ENCODE measurements at places on chromosomes 5 and 9.

GRCh38 chr9:111400564-111400898 is 70.5 kb upstream of the OR2K2 start:
- DNase-seq, result no peak

- no peak for DNase-seq
These were observed 247.1 kb downstream of the SLCO4C1 start for GRCh38 chr5:102048940-102049339.

- DNase-seq, result no peak
These were observed 823.3 kb upstream of the NUDT12 start for GRCh38 chr5:104385906-104386305.

DNA sequence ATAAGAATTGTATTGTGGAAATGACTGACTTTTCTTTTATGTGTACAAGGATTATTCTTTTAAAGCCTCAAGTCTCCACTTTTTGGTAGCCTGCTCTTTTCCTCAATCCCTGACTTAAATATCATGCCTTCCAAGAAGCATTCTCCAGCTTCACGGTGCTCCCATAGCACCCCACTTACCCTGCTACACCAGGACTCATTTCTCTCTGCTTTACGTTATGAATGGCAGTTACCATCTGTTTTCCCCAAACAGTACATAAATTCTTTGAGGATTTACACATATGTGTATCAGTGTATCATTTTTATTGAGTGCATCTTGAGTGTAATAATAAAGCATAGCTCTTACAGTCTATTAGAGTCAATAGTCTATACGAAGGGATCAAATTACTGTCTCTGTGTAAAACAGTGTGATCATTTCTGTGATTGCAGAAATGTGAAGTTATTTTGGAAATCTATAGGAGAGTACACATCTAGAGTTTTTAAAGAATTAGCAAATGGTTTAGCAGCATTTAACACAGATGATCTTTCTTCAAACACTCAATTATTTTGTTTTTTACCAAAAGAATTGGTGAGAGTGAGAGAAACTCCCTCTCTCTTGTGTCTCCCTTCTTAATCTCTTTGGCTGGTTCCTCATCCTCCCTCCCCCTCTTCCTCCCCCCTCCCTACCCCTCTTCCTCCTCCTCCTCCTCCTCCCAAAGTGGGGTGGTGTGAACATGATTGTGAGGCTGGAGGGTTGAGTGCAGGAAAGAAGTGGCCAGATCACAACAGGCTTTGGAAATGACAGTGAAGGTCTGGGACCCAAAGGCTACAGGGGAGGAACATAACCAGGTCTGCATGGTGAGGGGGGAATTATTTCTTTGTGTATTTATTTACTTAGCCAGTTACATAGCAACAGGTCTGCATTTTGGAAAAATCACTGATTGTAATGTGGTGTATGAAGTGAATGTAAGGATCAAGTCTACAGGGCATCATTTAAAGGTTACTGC is 27.6 kb upstream of the ECM2 start:
- DNase-seq, result no peak

GRCh38 chr5:41876678-41877077 is 6.5 kb upstream of the OXCT1 start:
- DNase-seq, result no peak

GRCh38 chr5:32355686-32356085 is 42.9 kb upstream of the MTMR12 start:
- DNase-seq, result no peak

GRCh38 chr5:178327931-178328711 is 95.5 kb upstream of the PHYKPL start:
- no peak for DNase-seq

DNA sequence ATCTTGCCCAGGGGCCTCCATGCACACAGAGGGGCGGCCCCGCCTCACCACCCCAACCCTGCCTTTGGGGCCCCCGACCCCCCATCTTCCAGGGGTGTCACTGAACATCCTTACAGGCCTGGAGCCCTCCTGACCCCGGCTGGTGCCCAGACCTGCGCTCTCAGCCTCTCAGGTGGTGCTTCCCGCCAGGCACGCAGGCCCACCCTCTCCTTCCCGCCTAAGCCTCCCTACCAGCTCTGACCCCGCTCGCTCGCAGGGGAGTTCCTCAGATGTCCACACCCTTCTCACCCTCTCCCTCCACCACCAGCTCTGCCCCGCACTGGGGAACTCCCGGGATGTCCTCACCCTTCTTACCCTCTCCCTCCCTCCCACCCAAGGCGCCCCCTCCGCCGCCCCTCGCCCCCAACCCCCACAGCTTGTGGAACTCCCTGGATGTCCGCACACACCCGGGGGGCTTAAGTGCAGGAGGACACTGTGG is 12.3 kb upstream of the QRFP start:
- no peak for DNase-seq

GRCh38 chr5:132083071-132083678 is 9.6 kb downstream of the CSF2 start:
- DNase-seq, result no peak

DNA sequence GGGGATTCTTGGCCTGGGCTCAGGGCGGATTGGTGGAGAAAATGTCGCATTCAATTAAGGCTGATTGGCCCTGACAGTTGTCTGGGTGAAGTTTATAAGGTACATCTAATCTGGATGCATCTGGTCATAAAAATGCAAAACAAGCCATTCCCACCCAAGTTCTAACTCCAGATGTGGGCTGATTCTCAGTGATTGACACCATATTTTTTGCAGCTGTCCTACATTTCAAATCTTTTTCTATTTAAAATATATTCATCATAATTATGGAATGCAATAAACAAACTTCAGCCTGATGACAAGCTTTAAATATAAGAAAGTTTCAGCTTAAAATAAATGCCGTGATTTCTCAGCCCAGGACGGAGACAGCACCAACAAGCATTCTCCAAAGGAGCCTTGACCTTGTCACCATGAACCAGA is 146.4 kb upstream of the SMIM23 start:
- no peak for DNase-seq

- no peak for DNase-seq
These were observed 74.1 kb downstream of the CSF2 start for GRCh38 chr5:132147663-132148062.

GRCh38 chr9:135715056-135715595 is 13.1 kb downstream of the KCNT1 start:
- DNase-seq, result no peak

GRCh38 chr5:153276151-153276550 is 214.3 kb upstream of the GRIA1 start:
- DNase-seq, result no peak

DNA sequence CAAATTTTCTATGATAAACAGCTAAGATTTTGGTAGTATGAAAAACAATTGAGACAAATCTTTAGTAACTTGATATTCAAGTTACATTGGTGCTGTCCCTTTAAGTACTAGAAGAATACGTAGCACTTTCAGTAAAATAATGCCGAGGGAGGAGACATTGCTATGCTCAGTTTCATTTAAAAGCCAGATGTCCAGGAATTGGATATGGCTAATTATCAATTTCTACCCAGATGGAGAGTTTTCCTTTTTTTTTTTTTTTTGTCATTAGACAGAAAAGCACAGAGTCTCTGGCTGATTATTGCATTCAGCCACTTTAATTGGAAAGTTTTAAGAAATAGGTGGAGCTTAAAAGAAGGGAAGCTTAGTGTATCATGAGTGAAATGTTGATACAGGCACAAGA is 40.4 kb upstream of the APC start:
- DNase-seq, result no peak

DNA sequence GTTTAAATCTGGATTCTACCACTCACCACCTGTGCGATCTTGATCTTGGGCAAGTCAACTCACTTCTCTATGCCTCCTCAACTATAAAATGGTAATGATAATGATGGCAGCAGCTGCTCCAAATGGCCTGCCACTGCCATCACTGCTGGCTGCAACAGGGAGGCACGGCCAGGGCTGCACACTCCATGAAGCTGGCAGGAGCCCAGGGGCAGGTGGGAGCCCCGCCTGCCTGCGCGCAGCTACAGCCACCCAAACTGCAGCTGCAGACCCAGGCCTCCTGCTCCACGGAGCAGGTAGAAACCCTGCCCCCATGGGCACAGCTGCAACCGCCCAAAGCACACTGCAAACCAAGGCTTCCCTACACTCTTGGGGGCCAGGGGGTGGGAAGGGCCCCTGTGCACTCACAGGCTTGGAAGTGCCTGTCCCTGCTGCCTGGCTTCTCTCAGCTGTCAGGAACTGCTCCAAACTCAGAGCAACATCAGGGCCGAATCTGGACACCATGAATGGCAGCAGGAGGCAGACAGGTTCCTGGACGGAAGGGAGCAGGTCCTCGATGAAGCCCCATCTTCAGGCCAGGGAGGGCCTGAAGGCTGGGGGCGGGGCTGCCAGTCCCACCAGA is 57.6 kb downstream of the PRELID2 start:
- DNase-seq, result no peak

DNA sequence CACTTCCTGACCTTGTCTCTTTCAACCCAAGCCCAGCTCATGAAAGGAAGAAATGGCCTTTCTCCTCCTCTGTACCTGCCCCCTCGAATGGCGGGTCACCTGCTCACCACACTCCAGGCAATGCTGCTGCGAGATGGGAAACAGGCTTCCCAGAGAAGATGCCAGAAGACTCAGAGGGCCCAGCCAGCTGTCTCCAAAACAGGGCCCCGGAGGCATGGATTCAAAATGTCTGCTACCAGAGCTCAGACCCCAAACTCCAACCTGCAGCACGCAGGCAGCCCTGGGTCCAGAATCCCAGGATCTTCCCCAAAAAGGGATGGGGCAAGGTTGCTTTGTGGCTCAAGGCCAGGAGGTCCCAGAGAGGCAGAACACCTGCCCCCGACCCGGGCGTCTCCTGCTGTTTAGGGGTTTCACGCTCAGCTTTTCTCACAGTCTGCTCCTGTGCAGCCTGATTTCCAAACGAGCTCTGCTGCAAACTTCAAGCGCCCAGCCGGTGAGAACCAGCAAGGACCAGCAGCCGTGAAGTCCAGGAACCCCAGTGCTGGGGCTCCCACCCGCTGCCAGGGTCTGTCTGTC is 42.5 kb downstream of the VAV2 start:
- DNase-seq, result no peak

- DNase-seq, result no peak
These were observed 45.9 kb upstream of the TRMT10B start for GRCh38 chr9:37707748-37708147.

- DNase-seq, result no peak
These were observed 177.3 kb upstream of the DMAC1 start for GRCh38 chr9:7976856-7977255.

- DNase-seq, result no peak
These were observed 125.1 kb downstream of the KCNIP1 start for GRCh38 chr5:170628691-170629565.

DNA sequence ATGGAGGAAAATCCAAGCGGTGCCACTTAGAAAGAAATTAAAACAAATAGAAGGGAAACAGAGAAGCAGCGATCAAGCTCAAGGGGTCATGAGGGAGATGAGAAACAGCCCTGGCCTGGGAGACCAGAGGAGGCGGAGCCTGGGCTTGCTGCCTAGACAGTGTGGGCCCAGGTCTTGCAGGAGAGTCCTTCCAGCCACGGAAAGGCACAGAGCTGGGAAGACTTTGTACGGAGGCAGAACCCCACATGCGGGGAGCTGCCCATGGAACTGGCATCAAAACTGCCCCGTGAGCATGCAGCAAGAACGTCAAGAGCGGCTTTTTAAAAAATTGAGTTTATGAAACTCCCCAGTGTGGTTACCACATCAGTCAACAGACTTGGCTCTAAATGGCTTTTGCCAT is 119.4 kb downstream of the IRX1 start:
- DNase-seq, result no peak

DNA sequence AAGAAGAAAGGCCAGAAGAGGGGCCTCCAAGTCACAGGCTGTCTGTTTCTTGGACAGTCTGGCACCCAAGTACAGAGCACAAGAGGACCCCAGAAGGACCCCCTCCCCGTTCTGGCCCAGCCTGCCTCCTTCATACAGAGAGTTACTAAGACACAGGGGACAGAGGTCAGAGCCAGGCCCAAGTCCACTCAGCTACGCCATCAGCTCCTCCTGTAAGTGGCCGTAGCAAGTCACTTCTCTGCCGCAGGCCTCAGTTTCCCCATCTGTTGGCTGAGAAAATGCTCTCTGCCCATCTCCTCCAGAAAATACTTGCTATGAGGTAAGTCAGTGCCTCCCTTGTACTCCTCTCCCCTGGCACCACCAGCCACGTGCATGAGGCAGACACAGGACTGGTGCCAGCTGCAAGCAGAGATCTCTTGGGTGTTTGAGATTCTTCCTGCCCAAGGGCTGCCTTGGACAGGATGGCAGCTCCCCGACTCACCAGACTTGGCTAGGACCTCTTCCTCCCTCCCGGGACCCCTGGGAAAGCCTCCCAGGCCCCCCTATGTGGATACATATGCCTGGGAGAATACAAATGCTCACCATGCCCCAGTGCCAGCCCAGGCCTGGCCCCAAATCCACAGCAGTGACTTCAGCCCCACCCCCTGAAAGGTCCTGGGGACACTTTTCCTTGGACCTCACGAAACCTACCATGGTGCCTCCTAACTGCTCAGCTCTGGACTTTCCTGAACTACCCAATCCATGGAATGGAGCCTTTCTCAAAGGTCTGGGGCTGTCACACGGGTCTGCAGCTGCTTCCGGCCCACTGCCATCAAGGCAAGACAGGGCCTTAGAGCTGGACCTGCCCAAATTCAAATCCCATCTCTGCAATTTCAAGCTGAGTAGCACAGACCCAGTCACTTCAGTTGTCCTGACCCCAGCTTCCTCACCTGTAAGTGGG is 5.1 kb downstream of the EEIG1 start:
- no peak for DNase-seq

DNA sequence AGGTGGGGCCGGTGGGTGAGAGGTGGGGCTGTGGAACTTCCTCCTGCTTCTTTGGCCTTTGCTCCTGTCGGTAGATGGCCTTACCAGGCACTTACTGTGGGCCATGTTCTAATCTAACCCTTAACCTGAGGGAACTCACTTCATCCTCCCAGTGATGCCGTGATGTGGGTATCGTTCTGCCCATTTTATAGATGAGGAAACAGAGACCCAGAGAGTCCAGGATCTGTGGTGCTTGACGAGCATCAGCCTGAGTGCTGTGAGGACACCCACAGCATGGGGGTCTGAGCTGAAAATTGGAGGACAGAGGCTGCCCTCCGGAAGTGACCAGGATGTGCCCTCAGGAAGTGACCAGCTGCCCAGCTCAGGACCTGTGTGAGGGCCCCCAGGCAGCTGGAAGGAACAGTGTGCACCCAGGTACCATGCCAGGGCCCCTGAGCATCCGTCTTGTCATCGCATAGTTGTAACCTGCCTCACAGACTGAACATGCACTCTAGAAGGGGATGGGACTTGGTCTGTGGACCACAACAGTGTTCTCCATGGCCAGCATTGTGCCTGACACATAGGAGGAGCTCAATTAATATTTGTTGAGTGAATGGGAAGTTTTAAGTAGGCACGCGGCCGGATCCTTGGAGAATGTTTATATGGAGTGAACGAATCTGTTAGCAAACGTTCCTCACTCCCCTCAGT is 8.5 kb downstream of the NEK6 start:
- no peak for DNase-seq

DNA sequence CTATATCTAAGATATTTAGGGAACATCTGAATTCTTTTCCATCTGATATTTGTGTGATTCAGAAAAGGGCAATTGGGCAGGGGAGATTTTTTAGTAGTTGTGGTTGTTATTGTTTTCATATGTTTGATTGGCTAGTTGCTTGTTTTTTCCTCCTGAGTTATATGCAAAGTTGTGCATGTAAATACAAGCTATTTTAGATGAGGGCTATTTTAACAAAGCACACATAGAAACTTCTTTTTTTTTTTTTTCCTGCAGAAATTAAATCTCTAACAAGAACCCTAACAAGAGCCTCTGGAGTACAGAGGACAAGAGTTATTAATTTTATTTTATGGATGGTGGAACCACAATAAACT is 559.1 kb downstream of the CETN3 start:
- no peak for DNase-seq
